Globus pallidus (tissue), 1 donor: ENCODE measurements at places on chromosomes 7 and 10.

- no peak for DNase-seq
These were observed 6.5 kb downstream of the SHH start for GRCh38 chr7:155805826-155806095.

- no peak for DNase-seq
These were observed 53.2 kb downstream of the FOXI2 start for GRCh38 chr10:127790066-127790624.

DNA sequence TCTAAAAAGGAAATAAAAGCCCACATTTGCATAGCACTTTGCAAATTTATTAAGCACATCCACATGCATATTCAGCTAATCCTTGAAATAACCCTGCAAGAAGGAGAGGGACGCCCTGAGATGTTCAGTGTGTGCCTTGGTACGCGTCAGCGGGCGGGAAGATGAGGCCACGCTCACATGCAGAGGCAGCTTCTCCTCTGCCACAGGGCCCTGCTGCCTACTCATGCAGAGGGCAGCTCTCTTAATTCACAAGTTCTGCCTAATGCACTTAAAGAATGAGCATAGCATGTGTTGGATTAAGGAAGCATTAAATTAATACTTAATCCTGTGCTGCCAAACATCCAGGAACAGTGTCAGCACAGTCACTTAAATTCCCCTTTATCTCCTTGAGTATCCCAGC, 132.3 kb downstream of the HECW1 start:
- no peak for DNase-seq

GRCh38 chr10:33506838-33507661, 172.6 kb upstream of the NRP1 start:
- DNase-seq = no peak

GRCh38 chr10:114489521-114490310, 85.4 kb upstream of the AFAP1L2 start:
- DNase-seq = peak; percentile 37

DNA sequence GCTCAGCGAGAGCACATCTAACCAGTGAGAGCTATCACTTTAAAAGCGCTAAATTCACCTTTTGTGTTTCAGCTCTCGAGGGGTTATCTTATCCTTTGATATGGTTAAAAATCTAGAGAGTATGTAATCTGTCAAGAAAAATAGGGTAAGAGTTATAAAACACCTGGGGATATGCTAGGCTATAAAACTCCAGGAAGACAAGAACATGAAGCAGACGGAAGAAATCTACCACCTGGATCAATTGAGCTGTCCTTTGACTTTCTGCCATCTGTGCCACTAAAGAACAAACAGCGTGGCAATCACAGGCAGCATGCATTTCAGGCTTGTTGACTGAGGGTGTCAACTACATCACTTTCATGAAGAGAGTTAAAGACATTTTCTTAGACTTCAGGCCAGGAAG, 83.1 kb downstream of the ZNF248 start:
- no peak for DNase-seq

- no peak for DNase-seq
These were observed 218.3 kb downstream of the CRPPA start for GRCh38 chr7:16203065-16203464.
